ENCODE measurements at places on chromosomes 13 and 19.

DNA sequence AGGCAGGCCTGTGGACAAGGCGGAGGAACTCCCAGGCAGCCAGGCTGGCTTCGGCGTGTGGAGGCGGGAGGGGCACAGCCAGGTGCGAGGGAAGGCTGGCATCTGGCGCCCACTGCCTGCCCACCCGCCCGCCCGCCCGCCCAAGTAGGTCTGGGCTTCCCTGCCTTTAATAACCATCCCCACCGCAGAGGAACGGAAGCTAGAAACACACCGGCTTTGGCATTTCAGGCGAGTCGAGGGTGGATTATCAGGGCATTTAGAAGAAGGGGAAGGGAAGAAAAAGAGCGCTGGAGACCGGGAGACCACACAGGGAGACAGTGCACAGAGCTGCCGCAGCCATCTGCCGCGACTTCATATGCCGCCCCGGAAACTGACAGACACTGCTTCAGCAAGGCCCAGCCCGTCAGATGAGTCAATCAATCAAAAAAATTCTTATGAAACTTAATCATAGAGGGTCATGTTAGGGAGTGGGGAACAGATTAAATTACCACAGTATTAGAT, 199.7 kb downstream of the TSHZ3 start:
- no peak for DNase-seq

DNA sequence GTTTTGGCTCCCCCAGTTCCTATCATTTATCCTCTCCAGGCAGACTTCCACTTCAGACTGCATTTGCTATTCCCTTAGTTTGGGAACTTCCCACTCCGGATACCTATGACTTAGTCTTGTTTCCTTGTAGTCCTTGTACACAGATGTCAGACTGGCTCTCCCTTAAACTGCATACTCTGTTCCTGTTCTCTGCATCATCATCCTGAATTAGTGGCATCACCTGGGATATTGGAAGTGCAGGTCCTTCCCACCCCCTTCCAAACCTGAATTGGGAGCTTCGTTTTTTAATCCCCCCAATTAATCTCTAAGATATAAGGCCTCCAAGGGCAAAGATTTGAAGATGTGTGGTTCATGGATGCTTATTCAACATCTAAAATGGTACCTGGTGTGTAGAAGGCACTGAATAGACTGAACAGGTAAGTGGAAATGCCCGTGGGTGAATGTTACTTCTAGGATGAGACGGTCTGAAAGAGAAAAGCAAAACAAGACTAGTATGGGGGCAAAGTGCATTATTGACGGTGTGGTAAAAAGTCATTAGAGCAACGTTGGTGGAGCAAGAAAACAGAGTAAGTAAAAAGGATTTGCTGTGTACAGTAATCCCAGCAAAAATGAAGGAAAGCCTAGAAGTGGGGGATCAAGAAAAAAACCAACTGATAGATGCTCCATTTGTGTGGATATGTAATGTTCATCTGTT, 9.6 kb downstream of the MIR17HG start:
- no peak for DNase-seq

GRCh38 chr19:52600639-52601024, 30.5 kb downstream of the ZNF701 start:
- no peak for DNase-seq

DNA sequence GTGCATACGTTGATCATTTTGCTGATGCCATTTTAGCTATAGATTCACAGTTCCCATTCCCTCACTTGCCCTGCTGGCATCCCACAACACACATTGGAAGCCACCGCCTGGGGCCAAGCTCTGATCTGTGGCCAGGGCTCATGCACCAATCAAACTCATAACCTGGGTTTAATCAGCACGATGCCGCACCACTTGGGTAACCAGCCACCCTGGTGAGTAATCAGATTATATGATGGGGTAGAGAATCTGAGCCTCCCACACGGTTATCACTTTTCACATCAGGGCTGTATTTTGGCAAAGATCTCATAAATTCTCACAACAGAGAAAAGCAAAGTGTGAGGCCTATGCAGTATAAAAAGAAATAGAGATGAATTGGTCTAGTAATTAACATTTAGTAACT, 66.0 kb upstream of the TNFRSF19 start:
- no peak for DNase-seq

DNA sequence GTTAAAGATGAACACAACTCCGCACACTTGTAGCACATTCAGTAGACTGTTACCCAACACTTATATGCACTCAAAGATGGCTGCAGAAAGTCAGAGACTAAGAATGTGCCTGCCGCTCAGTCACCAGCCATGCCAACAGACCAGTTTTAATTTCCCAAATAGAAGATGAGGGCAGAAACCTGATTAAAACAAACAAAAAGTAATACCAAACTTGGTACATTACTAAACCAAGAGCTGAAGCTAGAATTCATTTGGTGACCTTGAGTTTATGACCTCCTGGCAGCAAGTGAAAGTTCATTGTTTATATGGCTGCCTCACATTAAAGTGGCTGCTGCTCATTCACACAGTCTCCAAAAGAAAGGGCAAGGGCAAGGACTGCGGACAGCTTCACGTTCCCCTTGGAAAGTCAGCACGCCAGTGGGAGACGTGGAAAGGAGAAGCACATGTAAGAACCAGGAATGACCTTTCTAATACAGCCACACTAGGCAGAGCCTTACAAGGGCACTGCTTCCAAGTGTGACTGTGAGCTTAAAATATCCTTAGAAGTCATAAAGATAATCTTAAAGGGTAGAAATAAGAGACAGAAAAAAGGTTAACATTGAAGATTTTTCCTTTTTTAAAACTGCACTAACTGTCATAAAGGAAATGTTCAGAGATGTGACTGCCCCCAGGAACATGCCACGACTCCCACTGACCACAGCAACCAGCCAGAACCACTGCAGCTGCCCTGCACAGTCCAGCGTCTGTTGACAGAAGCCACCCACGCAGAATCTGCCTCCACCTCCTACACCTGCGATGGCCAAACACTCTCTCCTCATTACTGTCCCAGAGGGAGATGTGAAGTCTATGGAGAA, 73.5 kb downstream of the STK24 start:
- DNase-seq, result no peak

DNA sequence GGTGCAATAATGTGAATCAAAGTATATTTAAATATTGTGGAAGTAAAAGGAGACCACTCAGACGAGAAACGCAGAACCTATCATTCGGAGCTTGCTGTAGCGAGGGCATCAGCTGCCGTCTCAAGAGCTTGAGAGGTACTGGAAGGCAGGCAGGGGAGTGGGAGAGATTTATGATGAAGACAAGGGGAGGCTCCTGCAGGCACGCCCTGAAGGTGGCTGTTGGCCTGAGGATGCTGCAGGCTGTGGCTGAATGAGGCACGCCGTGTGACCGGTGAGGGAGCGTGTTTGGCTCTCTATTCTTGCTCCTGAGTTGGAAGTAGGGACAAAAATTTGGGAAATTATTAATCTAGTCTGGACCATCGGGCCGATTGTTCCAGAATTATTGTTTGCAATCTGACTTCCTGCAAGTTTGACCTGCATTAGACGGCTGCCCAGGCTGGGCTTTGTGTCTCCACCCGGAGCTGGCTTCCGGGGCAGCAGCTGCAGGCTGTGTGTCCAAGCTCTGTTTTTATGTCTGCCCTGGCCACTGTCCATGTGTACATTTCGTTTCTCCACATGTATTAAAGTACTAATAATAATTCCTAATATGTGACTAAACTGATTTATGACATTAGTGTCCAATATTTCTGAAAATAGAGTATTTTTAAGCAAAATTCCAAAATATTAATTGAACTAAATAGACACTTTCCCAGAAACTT, 91.1 kb upstream of the ANKRD10 start:
- DNase-seq, result peak; percentile 69

- no peak for DNase-seq
These were observed 727 bp downstream of the CD37 start for GRCh38 chr19:49335784-49336481.

DNA sequence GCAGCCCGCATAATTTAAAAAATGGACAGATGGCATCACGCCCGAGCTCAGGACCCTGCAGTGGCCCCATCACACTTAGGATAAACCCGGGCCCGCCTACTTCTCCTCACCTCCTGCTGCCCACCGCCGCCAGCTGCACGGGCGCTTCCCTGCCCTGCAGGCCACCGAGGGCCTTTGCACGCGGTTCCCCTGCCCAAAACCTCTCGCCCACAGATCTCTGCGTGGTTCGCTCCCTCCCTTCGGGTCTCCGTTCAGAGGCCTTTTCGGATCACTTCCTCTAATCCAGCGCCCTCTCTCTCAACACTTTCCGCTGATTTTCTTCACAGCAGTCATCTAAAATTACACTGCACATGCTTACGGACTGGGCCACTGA, 1.8 kb downstream of the SHISA7 start:
- DNase-seq, result no peak

GRCh38 chr13:51581148-51581820, 3.0 kb upstream of the WDFY2 start:
- DNase-seq, result no peak

DNA sequence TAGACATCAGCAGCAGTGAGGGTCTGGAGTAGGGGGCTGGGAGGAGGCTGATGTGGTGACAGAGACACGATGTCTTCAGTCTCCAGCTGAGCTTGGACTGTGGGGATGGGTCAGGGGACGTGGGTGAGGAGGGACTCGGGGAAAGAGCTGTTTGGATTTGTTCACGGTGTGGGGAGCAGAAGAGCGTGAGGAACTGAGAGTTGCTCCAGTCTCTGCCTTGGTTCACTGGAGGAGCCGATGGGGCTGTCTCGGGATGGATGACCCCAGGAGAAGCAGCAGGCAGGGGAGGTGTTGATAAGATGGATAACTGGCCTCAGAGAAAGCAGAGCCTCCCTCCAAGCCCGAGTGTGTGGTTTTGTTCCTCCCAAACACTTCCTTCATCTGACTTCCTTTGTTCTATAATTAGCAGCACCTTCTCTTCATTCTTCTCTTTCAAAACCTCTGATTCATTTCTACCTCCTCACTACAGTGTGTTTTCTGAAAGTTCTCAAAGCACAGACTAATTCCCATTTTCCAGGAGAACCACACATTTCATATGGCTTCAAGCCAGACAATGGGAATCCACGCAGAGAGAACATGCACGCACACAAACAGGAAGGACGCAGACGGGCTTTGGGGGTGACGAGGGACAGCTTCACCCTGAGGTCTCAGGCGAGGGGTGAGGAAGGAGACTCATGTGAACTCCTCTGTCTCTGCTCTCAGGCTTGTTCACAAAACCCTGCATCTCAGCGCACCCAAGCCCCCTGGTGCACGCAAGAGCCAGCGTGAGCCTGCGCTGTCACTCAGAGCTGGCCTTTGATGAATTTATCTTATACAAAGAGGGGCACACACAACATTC, 18.6 kb downstream of the LAIR2 start:
- DNase-seq, result no peak

DNA sequence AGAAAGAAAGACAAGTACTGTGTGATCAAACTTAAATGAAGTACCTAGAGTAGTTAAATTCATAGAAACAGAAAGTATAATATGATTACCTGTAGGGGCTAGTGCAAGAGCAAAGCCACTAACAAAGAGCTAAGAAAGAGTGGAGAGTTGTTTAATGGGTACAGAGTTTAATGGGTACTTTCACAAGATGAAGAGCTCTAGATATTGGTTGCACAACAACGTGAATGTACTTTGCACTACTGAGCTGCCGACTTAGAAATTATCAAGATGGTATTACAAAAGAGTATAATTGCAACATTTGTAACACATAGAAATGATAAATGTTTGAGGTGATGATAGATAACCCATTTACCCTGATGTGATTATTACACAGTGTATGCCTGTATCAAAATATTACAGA, 140.3 kb upstream of the GPC6 start:
- DNase-seq, result no peak

- no peak for DNase-seq
These were observed 1.1 kb upstream of the LSR start for GRCh38 chr19:35247526-35248309.

GRCh38 chr13:36069881-36070366, 61.3 kb downstream of the DCLK1 start:
- DNase-seq, result no peak

- no peak for DNase-seq
These were observed 8.0 kb upstream of the NLRP7 start for GRCh38 chr19:54955376-54955775.

GRCh38 chr13:113923376-113924063, 50.4 kb downstream of the C13orf46 start:
- no peak for DNase-seq

DNA sequence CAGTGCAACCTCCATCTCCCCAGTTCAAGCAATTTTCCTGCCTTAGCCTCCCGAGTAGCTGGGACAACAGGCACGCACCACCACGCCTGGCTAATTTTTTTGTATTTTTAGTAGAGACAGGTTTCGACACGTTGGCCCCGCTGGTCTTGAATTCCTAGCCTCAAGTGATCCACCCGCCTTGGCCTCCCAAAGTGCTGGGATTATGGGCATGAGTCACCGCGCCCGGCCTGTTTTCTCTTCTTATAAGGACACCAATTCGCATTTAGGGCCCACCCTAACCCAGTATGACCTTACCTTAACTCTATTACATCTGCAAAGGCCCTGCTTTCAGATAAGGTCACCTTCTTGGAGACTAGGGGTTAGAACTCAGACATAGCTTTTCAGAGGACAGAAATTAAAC, 35.1 kb downstream of the TMEM161A start:
- DNase-seq, result no peak

DNA sequence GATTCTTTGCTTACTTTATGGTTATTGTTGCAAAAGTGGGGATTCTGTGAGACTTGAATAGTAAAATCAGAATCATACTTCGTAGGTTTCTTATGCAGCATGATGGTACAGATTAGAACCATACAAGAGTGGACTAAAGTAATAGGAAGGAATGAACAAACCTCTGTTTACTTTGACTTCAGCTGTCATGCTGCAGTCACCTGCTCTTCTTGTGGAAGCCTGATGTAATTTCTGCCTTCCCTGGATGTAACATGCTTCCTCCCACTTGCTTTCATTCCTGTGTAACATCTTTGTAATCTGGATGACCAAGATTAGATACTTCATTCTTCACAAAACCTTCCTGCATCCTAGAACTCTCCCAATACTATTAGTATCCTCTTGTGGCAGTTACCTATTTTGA, 235.0 kb downstream of the PCCA start:
- DNase-seq, result no peak

DNA sequence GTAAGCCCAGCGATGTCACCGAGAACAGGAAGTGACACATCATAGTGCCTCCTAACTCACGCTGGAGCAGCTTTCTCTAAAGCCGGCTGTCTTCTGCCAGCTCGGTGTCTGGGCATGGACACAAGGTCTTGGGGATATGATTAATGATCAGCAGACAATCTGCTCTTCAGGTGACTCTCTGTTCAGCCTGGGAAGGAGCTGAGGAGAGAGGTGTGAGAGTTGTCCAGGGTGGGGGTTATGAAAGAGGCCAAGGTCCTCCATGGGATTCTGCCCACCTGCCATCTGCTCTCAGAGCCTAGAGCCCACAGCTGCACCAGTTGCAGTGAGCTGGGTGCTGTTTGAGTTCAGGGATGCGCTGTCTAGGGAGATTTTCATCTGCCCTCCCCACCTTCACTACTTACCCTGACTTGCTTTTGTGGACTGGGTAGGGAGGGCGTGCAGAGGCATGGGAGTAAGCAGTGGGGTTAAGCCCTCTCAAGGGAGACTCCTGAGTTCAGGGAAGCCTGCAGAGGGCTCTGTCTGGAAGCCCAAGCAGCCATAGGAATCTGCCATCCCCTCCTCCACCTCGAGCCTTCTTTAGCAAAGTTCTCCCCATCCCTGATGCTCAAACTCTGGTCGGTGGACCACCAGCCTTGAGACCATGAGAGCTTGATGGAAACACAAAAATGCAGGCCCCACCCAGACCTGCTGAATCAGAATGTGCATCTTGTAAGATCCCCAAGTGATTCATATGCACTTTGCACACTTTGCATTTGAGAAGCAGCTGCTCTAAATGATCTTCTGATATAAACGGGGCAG, 539.7 kb downstream of the RFC3 start:
- no peak for DNase-seq

- DNase-seq, result no peak
These were observed 106.2 kb downstream of the SLITRK5 start for GRCh38 chr13:87777387-87777786.

- DNase-seq, result no peak
These were observed 204.2 kb downstream of the DCLK1 start for GRCh38 chr13:35926859-35927530.

Data from tibial artery (tissue), 4 donors.